NCI-H1105 (cell line): ENCODE measurements at places on chromosomes 1 and 21.
A peak's percentile ranks its signal among the peaks of the same experiment; 100 is the strongest.

DNA sequence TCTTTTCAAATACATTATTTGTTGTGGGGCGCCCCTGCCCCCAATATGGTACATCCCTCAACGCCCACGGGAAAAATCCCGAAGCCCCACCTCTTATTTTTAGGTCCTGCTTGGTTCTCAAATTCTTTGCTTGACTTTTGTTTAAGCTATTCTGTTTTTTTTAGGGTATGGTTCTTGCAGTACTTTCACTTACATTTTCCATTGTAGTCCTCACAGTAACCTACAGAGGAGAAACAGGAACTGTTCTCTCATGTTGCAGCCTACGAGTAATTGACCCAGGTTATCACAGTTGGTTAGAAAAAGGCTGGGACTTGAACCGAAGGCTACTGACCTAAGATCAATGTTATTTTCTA lies 697 bp upstream of the C21orf91 start:
- peak; percentile 59 for DNase-seq

- DNase-seq = peak; percentile 1
These were observed 844 bp upstream of the PLD5 start for GRCh38 chr1:242525360-242525722.

- DNase-seq = no peak
These were observed 1.2 kb downstream of the TNFRSF8 start for GRCh38 chr1:12064073-12064969.

DNA sequence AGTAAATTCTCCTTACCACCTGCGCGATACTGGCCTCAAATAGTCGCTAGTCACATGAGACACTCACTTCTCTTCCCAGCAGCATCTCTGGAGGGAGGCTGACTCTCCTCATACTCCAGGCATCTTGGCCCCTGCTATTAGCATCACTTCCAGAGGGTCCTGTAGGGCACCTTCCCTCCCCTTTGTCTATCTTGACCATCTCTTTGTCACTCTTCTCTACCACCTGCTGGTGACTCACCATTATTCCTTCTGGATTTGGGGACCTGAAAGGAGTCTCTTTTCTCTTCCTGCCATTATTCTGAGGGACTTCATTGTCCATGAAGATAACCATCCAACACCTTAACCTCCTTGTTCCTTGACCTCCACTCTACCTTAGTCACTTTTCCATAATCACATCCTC lies 31.7 kb upstream of the GPR37L1 start:
- no peak for DNase-seq

- DNase-seq = no peak
These were observed 64.6 kb downstream of the RUNX1 start for GRCh38 chr21:34984356-34985058.
